ENCODE measurements at places on chromosomes 16 and 17.

- DNase-seq, result no peak
Measured at GRCh38 chr16:84175350-84176081, 11.3 kb downstream of the TAF1C start.

GRCh38 chr17:74840989-74841666 lies 18.6 kb downstream of the GRIN2C start:
- no peak for DNase-seq

DNA sequence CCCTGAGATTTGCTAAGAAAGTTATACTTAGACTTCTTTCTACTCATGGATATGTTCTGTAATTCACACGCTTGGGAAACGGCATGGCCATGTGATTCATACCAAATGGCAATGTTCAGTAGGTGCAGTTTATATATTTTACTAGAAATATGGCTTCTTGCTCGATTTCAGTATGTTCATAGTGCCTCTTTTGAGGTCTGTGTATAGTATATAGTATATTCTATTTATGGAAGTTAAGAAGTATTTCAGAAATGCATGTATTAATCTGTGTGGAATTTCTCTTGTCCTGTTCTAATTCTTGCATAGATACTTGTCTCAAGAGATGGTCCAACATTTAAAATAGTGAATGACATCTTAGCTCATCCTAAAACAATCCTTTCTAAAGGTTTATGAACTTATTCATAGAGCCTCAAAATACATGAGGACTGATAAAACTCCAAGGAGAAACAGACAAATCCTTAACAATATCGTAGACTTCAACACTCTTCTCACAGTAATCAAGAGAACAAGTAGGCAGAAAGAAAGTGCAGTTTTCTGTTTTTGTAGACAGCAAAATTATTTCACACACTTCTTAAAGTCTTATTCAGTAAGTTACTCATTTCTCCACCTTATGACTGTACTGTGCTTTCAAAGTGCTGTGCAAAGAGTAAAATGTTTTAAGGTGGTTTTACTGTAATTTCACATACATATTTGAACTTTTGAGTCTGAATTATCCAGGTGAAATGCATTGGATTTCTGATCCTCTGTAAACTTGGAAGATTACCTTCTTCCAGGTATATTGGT lies 11.1 kb downstream of the BPTF start:
- DNase-seq, result no peak

- DNase-seq, result no peak
Measured at GRCh38 chr16:78134944-78135619, 35.6 kb downstream of the WWOX start.

DNA sequence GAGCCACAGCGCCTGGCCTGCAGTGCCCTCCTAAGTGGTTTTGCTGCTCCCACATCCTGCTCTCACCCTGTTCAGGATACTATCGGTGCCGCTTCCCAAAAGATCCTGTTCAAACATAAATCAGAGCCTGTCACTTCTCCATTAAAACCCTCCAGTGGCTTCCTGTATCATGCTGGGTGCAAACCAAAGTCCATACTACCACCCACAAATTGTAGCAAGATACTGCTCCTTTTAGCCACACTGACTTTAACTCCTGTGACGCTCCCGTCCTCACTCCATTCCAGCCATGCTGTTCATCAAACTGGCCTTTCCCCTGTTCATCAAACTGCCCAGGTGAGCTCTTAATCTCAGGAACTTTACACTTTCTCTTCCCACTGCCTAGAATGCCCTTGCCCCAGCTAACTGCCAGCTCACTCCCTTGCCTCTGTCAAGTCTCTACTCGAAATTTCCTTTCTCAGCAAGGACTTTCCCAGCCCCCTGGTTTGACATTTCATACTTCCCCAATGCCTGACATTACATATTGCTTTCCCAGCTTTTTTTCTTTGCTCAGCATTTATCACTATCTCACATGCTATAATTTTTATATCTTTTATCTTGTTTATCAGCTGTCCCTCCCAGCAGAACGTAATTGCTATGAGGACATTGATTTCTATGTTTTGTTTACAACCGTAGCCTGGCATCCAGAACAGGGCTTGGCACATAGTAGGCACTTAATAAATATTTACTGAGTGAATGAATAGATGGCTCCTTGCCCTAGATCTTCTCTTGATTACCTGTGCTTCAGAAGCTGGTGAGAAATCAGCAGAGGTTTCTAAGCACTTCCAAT lies 44.3 kb upstream of the SMURF2 start:
- no peak for DNase-seq

GRCh38 chr17:76160896-76161528 lies 20.0 kb upstream of the FOXJ1 start:
- DNase-seq, result no peak

GRCh38 chr17:50953518-50953830 lies 87.3 kb upstream of the TOB1 start:
- no peak for DNase-seq

DNA sequence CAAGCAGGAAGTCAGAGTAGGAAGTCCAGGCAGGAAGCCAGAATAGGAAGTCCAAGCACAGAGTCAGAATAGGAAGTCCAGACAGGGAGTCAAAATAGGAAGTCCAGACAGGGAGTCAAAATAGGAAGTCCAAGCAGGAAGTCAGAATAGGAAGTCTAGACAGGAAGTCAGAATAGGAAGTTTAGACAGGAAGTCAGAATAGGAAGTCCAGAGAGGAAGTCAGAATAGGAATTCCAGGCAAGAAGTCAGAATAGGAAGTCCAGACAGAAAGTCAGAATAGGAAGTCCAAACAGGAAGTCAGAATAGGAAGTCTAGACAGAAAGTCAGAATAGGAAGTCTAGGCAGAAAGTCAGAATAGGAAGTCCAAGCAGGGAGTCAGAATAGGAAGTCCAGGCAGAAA lies 105.3 kb upstream of the C16orf82 start:
- DNase-seq, result no peak

- DNase-seq, result no peak
Measured at GRCh38 chr17:61469474-61469873, 17.3 kb downstream of the TBX4 start.

DNA sequence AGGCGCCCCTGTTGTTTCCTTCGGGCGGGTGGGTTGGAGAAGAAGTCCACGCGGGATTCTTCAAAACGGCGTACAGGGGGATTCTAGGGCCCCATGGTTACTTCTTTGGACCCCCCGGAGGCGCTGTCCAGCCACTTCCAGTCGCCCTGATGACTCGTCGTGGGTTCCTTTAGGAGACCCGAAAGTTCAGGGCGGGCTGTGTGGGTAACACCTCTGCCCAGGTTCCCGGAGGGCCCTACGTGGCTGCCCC lies 716 bp upstream of the HIC1 start:
- peak; percentile 55 for DNase-seq

- DNase-seq, result no peak
Measured at GRCh38 chr17:29624586-29624985, 1.9 kb upstream of the CORO6 start.
